Amniotic stem cell (primary cell): ENCODE measurements at places on chromosomes 5 and 9.

DNA sequence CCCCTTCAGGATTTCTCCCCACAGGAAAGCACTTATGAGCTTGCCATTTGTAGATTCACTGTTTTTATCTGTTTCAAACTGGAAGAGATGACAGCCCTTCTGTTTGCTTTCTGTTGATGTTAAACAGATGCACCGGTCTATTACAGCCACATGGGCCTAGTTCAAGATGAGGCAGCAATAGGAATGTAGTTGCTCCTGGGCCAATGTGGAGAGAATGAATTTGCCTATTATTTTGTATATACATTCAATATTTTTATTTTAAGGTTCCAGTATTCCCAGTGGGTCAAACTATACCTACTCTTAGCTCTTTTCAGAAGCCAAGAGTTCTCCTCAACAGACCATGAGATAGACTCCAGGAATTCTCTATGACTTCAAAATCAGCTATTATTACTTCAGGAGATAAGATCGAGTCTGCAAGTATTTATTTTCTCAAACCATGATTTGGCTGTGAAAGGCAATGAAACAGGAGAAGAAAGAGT lies 461.6 kb downstream of the RASEF start:
- no peak for DNase-seq

GRCh38 chr5:167378894-167379723 lies 912.3 kb upstream of the WWC1 start:
- no peak for DNase-seq

GRCh38 chr9:135512904-135513303 lies 8.3 kb upstream of the LCN1 start:
- DNase-seq = no peak

GRCh38 chr9:71816916-71817451 lies 48.7 kb upstream of the CEMIP2 start:
- no peak for DNase-seq

DNA sequence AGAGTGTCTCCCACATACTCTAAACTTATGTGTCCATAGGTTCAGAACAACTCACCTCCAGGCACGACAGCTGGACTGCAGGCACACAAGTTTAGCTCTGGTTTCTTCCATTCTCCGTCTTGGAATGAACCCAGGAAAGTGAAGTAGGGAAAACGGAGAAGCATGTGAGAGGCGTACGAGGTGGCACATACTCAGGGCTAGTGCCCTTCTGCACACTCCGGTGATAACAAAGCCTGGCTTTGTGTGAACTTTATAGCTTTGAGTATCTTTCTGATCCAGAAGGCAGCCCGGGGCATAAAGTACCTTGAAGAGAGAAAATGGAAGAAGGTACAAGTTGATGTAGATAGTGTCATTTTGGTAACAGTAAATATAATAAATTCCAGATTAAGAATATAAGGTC lies 11.1 kb upstream of the HTR4 start:
- DNase-seq = no peak

- DNase-seq = no peak
Measured at GRCh38 chr5:60503771-60504170, 196.2 kb downstream of the DEPDC1B start.

GRCh38 chr5:174645677-174646076 lies 78.7 kb upstream of the MSX2 start:
- no peak for DNase-seq

GRCh38 chr5:55231029-55231918 lies 2.1 kb downstream of the CCNO start:
- no peak for DNase-seq

DNA sequence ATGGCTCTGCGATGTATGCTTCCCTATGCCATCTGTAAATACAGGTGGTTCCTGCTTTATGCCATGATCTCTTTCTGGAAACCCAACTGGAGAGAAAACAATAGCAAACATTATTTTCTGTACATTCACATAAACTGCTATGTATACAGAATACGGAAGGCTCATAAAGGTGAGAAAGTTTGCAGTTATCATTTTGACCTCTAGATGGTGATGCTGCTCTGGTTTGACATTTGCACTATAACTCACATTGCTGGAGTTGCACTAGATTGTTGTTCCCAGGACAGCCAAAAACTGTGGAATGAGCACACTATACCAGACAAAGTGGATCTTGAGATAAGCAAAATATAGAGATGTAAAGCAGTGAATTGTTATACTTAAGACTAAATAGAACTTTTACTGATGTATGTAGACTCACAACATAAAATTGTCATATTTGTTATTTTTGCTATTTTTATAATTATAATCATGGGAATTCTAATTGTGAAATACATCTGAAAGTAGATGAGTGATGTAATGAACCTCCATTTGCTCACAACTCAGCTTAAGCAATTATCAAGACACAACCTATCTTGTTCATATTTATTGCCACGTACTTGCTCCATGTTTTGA lies 246.5 kb downstream of the PTPRD start:
- no peak for DNase-seq

DNA sequence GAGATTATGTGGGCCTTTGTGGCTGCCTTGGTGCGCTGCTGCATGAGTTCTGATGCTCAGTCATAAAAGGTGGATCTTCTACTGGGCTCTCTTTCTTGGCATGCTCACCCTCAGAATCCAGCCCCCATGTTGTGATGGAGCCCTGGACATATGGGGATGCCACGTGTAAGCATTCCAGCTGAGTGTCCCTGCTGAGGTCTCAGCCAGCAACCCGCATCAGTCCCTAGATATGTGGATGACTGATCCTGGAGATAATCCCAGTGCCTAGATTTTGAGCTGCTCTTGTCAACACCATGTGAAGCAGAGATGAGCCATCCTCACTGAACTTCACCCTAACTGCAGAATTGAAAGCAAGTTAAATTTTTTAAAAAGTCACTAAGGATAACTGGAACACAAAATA lies 390.1 kb downstream of the DMRT2 start:
- DNase-seq = no peak

DNA sequence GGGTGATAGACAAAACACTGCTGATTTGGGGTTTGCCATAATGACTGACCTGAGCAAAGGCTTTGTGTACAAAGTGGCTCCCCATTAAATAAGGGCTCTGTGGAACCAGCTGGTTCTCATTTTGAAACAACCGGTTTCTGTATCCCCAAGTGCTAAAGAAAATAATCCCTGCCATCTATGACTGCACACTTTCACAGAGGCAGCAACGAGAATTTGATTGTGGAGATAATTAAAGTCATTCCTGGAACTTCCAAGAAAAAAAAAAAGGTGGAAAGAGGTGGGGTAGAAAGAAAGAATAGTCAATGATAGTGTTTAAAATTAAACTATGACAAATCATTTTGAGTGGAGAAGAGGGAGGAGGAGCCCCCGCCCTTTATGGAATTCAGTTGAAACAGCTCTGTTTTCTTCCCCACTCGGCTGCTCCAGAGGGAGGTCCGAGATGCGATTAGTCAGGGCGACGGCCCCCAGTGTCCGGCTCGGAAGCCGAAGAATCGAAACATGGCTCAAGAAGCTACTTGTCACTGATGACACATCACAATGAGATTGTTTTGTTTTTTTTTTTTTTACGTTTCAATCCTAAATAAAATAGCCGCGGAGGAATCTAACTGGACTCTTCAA lies 38.4 kb downstream of the EBF1 start:
- DNase-seq = peak; percentile 48

- DNase-seq = no peak
Measured at GRCh38 chr5:150780816-150781221, 2.3 kb downstream of the SMIM3 start.

DNA sequence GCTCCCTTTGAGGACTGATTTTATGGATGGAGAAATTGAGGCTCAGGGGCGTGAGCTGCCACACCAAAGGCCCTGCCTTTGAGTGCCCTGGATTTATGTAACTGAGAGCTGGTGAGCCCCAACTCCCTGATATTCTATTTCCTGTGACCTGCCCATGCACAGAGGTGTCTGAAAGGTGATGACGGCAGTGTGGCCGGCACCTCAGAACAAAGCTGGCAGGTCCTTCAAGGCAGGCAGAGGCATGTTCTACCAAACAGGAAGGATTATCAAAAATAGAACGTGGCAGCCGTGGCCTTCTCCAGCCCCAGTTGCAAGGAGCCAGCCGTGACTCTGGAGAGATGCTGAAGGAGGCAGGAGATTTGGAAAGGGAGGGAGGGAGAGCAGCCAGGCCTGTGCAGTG lies 36.2 kb downstream of the INSYN2B start:
- no peak for DNase-seq

DNA sequence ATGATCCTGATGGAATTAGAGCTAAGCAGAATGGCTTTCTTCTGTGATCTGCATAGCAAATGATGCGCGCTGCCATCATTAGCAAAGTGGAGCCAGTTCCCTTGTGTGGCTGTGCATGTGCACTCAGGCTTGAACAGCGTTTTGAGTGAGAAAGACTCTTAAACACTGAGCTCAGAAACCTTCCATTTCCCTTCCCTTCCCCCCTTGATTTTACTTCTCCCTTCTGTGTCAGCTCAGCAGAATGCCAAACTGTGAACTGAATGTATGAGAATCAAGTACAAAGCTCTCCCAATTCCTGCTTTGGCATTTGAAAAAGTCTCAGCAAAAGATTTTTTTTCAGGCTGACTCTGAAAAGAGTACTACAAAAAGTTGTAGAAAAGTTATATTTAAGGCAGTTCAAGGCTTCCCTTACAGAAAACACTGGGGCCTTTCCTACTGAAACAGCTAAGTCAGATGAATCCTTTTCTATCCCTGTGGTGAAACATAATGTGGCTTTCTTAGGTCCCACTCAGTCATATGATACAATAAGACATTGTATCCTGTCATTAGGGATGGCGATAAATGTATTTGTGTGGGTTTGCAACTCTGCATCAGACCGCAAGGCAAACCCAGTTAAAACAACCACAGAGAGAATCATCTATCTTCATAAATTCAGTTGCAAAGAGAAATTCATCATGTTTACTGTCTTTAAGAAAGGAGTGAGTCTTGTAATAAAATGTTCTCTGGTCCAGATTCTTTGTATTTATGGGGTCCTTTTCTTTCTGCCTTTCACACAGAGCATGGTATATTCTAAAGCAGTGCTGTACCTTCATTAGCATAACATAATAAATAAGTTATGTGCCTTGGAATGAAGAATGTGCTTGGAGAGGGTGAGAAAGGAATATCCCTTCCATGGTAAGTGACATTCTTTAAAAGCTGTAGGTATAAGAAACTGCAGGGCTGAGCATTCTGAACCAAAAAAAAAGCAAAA lies 222.6 kb downstream of the CAAP1 start:
- DNase-seq = no peak

- no peak for DNase-seq
Measured at GRCh38 chr9:87593359-87593980, 95.8 kb downstream of the DAPK1 start.

GRCh38 chr5:179309751-179310320 lies 35.4 kb downstream of the ADAMTS2 start:
- no peak for DNase-seq

DNA sequence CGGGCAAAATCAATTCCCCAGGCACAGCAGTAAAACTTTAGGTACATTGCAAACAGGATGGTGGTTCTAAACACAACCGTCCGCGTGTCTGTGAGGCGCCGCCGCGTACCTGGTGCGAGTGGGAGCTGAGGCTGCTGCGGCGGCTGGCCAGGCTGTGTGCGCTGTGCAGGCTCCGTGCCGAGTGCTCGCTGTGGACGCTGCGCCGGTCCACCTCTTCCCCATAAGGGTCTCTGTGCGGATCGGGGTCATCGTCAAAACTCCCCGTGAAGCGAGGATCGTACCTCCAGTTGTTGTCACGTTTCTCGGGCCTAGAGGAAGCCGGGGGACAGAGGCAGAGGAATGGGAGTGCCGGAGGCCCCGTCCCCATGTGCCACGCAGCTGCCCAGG lies 16.7 kb downstream of the SEC16A start:
- DNase-seq = no peak

DNA sequence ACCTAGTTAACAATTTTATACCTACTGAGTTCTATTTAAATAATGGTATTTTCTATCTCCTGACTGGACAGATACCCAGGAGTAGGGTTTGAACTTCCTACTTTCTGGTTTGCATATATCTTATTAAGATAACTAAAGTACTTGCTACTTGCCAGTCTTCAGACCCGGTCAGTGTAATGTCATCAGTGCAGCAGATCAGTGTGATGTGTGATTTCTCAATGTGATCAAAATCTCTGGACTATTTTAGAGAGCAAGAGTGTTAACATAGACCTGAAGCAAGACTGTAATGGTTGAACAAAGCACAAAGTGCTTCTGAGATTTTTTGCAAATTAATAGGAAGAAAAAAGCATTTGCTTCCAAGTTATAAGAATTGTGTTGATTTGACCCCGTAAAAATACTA lies 6.8 kb downstream of the TMEM38B start:
- no peak for DNase-seq

DNA sequence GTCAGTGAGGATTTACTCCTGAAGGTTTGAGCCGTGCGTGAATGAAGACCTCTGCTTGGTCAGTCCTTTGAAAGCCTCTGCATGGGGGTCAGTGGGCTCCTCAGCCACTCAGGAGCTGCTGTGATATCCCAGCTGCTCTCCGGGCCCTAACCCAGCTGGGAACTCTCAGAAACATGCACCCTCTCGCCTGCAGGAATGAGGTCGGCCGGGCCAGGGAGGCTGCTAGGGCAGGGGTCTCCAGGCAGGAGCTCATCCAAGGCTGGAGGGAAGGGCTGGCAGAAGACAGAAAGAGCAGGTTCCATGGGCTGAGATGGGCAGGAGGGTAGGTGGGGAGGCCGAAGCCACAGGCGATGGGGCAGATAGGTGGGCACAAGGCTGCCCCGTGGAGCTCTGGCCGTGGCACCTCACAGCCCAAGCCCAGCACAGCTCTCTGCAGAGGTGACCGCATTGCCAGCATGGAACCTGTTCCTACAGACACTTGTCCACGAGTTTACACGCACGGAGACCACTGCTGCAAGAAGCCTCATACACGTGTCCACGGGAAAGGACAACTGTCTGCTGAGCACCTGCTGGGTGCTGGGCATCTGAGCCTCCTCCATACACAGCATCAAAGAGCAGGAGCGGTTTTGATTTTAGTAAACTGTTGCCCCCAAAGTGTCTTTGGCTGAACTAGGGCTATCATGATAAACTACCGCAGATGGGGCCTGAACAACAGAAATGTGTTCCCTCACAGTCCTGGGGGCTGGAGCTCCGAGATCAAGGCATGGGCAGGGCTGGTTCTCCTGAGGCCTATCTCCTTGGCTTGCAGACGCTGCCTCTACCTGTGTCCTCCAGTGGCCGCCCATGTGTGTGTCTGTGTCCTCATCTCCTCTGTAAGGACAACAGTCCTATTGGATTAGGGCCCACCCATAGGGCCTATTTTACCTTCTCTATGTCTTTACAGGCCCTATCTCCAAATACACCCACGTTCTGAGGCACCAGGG lies 85.2 kb upstream of the ADAMTS2 start:
- no peak for DNase-seq

DNA sequence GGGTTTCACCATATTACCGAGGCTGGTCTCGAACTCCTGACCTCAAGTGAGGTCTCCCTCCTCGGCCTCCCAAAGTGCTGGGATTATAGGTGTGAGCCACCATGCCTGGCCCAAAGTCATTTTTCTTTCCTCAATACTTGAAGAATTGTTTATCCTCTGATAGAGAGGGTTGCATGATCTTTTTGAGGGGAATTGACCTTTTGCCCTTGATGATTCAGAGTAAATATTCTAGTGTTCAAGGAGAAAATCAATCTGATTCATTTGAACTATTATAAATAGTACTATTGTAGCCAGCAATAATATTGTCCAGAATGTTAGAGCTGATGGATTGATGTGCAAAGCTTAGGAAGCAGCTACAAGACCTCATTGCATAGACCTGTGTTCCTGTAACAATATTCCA lies 47.1 kb downstream of the UGCG start:
- DNase-seq = no peak

GRCh38 chr9:97954550-97954989 lies 16.6 kb upstream of the HEMGN start:
- no peak for DNase-seq
